T-helper 9 cell (primary cell): ENCODE measurements at places on chromosomes 13 and 19.

DNA sequence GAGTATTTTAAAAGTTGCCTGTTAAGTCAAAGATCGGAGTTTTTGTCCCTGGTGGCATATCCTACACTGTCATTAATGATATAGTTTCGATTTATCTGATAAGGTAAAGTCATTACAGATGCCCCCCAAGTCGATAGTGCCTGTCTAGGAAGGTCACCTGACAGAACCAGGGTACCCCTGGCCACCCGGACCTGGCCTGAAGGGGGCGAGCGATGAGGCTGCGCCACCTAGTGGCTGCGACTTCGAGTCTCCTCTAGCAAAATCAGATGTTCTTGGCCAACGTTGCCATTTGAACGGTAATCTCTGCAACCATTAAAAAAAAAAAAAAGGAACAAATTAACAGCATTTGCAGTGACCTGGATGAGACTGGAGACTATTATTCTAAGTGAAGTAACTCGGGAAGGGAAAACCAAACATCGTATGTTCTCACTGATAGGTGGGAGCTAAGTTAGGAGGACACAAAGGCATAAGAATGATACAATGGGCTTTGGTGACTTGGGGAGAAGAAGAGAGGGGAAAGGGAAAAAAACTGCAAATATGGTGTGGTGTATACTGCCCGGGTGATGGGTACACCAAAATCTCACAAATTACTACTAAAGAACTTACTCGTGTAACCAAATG is 565.1 kb downstream of the LIG4 start:
- DNase-seq, result no peak

DNA sequence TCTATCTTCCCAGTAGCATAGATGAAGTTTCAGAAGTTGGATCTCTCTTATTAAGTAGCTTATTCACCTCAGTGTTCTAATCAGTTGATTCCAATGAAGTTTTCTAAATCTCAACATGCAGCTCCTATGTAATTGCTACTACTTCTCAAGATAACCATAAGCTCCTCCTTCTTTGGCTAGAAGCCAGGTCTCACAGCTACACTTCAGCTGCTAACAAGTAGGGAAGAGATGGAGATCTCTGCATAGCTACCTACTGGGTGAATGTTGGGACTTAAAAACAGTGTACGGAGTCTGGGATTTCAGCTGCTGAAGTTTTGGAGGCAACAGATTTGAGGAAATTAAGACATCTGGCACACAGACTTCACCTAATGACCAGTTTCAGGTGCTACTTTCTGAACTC is 661.0 kb downstream of the SLITRK1 start:
- DNase-seq, result no peak

DNA sequence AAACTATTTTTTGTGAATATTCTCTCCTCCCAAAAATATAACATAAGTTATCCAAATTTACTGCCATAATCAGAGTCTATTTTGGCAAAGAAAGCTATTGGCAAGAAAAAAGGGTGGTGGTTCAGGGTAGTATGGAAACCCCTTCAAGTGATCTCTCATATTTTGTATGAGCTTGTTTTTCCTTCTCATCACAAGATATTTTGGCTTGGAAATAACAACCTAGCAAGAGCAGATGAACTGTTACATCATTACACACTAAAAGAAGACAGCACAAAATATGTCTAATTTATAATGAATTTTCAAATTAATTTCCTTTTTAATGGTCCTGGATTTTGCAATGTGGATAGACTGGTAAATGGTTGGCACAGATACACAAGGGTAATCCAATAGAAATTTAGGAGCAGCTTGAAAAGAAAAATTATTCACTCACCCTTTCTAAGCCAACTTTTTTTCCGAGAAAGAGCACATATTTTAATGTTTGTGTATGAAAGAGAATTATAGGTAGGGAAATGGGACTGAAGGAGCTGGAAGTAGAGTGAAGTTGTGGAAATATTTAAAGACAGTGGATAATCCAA is 225.1 kb downstream of the EFNB2 start:
- no peak for DNase-seq

DNA sequence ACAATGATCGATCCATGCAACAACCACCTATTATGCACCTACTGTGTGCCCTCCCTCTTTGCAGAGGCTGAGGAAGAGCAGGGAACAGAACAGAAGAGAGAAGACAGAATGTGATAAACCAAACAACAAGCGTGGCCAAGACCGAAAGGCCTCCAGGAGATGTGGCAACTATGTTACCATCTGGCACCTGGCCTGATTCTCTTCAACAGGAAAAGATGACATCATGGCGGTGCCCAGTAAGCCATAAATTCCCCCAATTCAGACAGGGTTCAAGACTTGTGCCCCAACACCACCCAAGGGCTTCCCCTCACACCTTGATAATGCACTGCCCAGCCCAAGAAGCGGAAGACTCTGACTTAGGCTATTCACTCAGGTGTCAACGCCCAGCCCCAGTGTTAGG is 44.3 kb downstream of the SLC7A1 start:
- no peak for DNase-seq

- DNase-seq, result no peak
These were observed 27.5 kb downstream of the RAB20 start for GRCh38 chr13:110533771-110534670.
